ENCODE measurements at places on chromosomes 4 and X.

- no peak for DNase-seq
Observed at GRCh38 chrX:74242050-74242449, 61.9 kb upstream of the ZCCHC13 start.

GRCh38 chr4:16457944-16458343 is 231.7 kb upstream of the TAPT1 start:
- DNase-seq = no peak

- no peak for DNase-seq
Observed at GRCh38 chrX:48829016-48829735, 2.9 kb downstream of the ERAS start.

GRCh38 chr4:7750523-7750922 is 189.1 kb downstream of the AFAP1 start:
- no peak for DNase-seq

GRCh38 chr4:54227256-54228055 is 1.6 kb upstream of the PDGFRA start:
- DNase-seq = no peak

DNA sequence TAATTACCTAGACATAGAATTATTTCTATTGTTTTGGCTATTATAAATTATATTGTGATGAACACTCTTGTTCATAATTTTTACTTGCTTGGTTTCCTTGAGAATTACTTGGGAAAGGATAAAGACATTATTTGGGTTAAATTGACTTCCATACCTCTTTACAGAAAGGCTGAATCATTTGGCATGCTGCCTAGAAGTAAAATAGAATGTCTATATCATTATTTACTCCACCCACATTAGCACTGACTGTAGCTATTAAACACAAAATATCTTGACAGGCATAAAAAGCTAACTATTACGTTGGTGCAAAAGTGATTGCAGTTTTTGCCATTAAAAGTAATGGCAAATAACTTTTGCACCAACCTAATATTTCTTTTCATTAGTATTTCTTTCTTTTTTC is 29.7 kb upstream of the ADH6 start:
- no peak for DNase-seq

DNA sequence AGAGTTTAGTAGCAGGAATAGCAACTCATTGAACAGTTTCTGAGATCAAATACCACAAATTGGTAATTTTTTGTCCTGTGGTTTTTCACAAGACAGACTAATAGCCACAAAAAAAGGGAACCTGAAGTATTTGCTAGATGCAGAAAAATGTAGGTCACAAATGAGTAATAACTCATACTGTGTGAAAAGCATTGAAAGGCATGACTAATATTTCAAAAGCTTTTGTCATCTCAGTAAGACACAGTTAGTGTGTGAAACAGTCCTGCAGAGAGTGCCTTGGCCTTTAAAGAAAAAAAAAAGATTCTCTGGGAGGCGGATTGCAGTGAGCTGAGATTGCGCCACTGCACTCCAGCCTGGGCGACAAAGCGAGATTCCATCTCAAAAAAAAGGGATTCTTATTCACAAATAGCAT is 31.4 kb upstream of the SLC25A31 start:
- DNase-seq = peak; percentile 26

DNA sequence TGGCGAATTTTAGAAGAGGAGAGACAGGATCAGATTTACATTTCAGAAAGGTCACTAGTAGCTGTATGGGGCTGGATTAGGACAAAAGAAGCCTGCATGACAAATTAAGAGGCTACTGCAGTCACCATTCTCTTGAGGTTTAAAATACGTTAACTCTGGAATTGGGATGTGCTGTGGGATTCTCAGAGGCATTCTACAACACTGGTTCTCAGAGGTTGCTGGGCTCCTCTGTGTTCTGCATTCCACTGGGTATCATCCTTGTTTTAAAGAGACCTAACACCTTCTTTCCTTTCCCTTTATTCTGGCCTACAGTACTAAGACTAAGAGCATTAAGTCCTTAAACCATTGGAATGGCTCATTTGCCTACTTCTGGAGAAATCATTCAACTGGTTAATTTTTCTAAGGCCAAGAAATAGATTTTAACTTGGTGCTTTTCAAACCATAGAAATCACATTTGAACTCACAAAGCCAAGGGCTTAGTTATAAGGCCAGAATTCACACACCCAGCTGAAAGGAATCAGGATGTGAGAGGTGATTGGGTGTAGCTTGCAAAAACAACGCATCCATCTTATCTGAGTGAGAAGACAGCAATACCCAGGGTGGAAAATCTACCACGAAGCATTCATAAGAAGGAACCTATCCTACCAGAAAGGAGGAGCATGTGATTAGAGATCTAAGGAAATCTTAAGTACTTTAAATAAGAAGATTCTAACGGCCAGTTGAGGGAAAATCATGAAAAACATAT is 116.6 kb downstream of the SHISA3 start:
- no peak for DNase-seq

DNA sequence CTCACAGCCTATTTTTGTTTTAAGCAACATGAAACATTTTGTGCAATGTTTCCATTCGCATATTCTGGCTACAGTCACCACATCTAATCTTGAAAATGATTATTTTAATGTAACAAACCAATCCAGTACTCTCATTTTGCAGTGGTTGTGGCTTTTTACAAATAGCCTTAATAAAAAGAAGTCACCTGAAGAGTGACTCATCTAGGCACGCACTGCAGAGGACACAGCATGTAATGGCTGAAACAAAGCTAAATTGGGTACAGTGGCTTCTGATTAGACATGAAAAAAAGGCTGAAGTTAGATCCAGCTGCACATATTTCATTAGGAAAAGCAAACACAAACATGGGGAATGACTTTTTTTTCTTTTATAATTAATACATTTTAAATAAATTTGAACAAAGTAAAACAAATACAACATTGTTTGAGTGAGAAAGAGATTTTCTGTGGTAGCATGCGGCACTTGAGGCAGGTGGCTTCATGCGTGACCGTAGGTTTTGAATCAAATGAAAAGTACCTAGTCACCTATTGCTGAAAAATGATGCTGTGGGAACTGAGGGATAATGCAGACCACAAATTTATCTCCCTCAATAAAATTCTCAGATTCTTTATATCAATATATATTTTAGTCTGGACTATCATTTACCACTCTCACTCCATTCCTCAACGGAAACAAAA is 240.8 kb upstream of the DDX53 start:
- DNase-seq = no peak

DNA sequence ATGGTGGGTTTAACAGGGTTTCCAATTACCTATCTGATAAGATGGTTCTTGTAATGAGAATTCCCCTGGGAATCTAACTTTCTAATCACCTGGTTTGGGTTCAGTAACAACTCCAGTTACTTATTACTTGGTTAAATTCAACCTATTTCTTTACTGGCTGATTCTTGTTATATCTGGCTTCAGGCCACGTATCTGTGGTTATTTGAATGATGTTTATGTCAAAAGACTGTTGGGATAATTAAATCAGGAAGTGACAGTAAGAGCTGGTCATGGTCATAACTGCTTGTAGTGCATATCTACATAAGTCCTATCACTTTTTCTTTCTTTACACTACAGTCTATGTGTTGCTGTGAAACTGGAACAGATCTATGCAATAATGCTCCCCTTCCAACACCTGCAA is 108.1 kb downstream of the MID1 start:
- no peak for DNase-seq

GRCh38 chr4:16227462-16227868 is 1.2 kb upstream of the TAPT1 start:
- DNase-seq = no peak

GRCh38 chr4:7371210-7371941 is 63.4 kb downstream of the PSAPL1 start:
- no peak for DNase-seq

- no peak for DNase-seq
Observed at GRCh38 chrX:129784371-129784770, 4.6 kb downstream of the SASH3 start.

GRCh38 chrX:136021160-136021559 is 35.9 kb downstream of the SLC9A6 start:
- no peak for DNase-seq

GRCh38 chrX:115898382-115899001 is 272.1 kb upstream of the AGTR2 start:
- DNase-seq = no peak

GRCh38 chr4:125187226-125188176 is 127.3 kb upstream of the FAT4 start:
- no peak for DNase-seq

DNA sequence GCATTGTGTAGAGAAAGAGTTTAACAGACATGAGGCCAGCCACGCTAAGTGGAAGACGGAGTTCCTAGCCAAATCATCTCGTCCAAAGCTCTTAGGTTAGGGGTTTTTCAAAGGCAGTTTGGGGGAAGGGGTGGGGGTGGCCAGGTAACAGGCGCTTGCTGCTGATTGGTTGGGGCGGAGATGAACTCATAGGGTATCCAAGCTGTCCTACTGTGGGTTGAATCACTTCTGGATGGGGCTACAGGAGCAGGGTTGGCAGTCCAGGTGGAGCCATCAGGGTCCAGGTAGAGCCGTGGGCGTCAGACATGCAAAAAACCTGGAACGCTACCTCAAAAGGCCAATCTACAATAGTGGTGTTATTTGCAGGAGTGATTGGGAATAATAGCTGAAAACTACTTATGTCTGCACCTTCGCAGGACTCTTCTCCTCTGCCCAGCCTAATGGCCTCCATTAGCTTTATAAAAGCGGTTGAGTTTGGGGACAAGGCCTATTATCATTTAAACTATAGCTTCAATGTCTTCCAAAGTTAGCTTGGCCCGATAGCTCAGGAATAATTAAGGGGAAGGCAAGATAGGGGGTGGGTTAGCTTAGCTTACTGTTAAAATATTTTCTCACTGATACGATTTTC is 579.6 kb downstream of the NLGN4X start:
- DNase-seq = no peak

DNA sequence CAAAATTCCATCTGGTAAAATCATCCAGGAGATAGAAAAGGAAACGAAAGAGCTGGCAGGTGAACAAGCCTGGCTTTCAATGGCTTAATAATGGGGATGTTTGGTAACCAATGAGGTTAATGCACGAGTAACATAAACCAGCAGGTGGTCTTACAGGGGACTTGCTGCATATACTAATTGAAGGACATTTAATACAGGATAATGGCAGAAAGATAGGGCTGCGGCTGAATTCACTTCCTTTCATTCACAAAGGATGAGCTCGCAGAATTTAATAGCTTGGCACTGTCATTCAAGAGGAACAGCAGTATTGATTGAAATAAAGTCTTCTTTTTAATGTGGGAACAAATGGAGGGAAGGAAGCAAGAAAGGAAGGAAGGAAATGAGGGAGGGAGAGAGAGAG is 156.3 kb upstream of the RAI2 start:
- DNase-seq = no peak

GRCh38 chr4:41043465-41043864 is 170.9 kb downstream of the APBB2 start:
- DNase-seq = no peak

- no peak for DNase-seq
Observed at GRCh38 chr4:80124246-80125211, 51.5 kb upstream of the ANTXR2 start.

- DNase-seq = no peak
Observed at GRCh38 chr4:10640561-10641201, 43.9 kb downstream of the CLNK start.

GRCh38 chr4:155353923-155354540 is 22.7 kb downstream of the MAP9 start:
- DNase-seq = peak; percentile 45

- no peak for DNase-seq
Observed at GRCh38 chr4:109655396-109655795, 47.8 kb downstream of the CASP6 start.

DNA sequence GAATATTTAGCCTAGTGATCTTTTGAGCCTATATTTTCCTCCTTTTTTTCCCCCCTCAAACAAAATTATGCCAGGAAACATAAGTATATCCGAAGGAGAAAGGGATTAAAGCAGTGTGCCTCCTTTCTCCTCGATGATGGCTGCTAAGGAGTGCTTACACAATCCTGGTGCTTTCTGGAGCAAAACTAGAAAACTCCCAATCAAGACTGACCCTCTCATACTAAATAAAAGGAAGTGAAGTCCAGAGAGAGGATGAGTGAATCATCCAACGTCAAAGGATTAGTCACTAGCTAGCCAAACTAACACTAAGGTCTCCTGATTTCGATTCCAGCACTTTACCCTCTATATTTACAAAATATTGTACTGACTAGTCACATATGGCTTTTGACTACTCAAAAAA is 146.8 kb downstream of the PPP3CA start:
- DNase-seq = peak; percentile 58

DNA sequence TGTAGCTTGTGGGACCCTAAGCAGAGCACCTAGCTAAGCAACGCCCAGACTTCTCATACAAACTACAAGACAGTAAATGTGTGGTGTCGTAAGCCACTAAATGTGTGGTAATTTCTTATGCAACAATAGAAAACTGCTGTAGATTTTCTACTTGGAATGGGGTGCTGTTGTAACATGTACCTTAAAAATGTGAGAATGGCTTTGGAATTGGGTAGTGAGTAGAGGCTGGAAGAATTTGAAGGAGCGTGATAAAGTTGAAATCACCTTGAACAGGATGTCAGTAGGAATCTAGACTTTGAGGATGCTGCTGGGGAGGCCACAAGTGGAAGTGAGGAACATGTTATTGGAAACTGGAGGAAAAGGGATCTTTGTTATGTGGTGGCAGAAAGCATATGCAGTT is 43.2 kb upstream of the FUNDC1 start:
- DNase-seq = no peak

- no peak for DNase-seq
Observed at GRCh38 chrX:3950373-3950772, 236.9 kb upstream of the PRKX start.

DNA sequence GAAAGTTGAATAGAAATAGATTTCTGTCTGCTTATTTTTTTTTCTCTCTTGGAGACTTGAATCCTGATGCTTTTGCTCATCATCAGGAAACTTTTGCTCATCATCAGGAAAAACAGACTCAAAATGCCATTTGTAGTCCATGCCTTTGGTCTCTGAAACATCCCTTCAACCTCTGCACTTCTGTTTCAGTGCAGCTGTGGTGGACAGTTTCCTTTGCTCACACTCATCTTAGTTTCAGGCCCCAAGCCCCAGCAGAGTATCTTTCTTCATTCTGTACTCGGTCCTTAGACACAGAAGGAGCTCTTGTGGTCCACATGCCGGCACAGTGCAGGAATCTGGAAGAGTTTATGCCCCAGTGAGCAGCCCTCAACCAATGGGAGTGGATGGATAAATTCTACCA is 337.9 kb downstream of the PPP3CA start:
- DNase-seq = no peak

DNA sequence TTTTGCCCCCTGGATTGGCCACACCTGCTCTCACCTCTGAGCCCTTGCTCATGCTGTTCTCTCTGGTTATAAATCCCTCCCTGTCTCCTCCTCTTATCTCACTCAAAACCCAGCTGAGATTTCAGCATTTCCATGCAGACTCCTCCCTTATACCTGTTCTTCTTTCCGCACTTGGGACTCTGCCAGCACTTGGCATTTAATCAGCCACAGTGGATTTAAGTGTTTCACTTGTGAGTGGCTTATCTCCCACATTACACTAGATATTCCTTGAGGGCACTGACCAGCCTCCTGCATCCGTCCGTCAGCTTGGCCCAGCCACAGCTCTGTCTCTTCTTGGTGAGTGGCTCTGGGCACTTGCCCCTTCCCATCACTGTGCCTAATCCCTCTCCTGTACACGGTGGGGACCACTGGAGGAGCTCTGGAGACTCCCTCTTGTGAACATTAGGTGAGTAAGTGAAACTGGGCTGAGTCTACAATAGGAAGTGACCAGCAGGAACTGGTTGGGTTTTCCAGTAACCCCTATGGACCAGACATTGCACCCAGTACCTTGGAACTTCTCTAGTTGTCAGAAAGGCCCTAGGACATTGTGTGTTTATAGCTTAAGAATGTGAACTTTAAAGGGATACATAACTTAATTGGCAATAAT is 19.9 kb downstream of the FGFBP1 start:
- no peak for DNase-seq

- no peak for DNase-seq
Observed at GRCh38 chr4:2829933-2830451, 13.7 kb upstream of the ADD1 start.
